ENCODE measurements at places on chromosomes 7 and 10.

- DNase-seq: no peak
Measured at GRCh38 chr10:109762555-109762954, 160.8 kb downstream of the XPNPEP1 start.

DNA sequence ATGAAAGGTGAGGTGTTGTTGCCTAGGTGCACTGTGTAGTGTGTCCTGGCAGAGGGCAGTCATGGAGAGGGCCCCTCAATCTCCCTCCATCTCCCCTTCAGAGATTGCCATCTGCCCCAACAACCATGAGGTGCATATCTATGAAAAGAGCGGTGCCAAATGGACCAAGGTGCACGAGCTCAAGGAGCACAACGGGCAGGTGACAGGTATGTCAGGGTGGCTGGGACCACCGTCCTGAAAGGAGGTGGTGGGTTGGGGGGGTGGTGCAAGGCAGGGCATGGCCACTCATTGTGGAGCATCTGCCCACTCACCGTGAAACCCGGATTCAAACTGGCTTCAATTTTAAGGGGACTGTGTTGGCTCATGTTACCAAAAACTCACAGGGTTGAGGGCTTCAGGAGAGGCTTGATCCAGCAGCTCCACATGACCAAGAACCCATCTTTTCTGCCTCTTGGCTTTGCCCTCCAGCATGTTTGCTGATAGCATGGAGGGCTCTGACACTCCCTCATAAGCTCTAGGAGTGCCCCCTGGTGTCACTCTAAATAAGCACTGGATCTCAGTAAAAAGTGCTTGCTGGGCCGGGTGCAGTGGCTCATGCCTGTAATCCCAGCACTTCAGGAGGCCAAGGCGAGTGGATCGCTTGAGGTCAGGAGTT lies 12.2 kb downstream of the ARPC1B start:
- DNase-seq: no peak

GRCh38 chr10:12902135-12902572 lies 99.4 kb downstream of the CCDC3 start:
- DNase-seq: peak; percentile 25

GRCh38 chr7:4713183-4713784 lies 31.2 kb downstream of the FOXK1 start:
- DNase-seq: peak; percentile 59

DNA sequence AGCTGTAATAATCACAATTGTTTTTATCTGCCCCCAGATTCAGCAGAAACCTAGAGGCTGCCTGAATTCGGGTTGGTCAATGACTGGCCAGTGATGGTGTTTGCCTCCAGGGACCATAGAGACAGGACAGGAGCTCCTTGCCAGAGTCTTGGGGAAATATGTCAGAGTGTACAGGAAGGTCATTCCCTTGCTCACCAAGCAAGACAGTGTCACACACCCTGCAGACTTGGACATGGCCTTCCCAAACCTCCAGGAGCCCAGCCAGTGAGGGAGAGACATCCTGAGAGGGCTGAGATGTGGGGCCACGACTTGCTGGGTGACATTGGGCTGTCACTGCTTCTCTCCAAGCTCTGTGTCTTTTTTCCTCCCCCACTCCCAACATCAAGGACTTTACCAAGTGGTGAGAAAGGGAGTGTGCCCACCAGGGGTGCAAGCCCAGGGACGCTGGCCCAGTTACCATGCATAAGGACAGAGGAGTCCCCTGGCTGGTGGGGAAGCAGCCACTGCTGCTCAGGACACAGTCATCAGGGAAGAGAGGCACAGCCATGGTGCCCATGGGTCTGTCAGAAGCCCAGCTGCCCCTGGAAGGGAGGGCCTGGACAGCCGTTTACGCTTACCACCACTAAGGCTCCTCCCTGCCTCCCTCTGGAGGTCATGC lies 25.3 kb upstream of the C10orf53 start:
- no peak for DNase-seq

DNA sequence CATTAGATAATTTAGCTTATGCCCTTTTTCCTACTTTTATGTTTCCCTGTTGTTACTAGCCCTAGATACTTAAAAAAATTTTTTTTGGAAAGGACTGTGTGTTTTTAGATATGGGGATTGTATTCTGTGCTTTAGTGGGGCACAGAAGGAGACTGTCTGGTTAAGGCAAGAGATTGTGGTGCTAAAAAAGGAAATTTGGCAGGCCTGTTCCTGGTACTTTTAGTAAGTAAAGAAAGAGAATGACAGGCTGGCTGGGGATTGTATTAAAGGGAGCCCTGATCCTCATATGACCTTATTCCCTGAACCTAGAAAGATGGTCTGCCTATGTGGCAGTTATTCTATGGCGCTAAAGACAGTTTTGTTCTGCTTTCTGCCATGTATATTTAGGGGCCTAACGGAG lies 74.8 kb downstream of the AUTS2 start:
- DNase-seq: no peak

DNA sequence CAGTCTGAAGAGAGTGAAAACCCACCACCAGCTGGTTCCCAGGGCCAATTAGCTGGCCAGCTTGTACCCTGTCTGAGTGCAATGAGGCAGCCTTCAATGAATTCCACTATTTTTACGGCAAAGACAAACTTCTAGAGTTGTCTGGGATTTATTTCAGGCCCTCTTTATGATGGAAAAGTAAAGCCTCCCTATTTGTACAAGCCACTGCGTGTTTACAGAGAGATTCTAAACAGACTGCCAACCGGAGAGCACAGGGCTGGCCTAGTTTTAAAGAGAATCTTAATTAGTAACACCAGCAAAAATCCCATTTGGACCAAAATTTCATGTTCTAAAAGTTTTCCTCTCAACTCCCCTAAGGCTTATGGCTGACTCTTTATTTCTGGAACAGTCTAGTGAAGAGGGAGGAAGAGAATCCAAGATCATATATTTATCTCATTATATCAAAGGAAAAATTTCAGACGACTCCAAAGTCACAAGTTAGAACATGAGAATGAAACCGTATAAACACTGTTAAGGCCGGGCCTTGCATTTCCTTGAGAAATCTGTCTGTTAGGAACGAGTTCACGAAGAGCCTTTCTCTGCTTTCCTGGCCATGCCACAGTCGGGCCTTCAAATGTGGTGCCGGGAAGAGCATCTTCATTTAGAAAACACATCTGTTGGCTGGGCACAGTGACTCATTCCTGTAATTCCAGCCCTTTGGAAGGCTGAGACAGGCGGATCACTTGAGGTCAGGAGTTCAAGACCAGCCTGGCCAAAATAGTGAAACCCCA lies 724.6 kb upstream of the NRP1 start:
- DNase-seq: no peak

DNA sequence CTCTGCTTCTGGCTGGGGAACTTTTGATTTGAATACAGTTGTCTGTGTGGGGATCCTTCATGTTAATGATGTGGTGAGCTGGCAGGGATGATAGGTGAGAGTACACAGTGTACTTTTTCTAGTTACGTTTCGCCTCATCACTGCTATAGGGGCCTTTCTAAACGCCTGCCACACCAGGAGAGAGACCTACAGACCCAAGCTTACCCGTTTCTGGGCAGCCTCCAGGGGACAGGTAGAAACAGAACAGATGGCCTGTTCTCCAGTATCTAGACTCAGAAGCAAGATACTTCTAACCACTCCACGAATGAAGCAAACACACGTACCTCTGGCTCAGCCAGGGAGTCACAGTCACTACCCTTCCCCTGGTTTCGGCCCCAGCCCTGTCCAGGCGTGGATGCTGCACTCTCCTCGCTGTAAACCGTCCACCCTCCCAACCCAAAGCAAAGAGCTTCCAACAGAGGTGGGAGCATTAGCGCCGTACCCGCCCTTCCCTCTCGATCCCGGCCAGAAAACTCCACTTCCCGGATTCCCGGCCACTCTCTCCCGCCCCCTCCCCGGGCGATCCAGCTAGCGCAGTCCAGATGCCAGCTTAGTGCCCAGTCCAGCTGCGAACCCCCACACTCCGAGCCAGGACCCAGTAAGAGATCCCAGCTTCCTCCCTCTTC lies 1.2 kb downstream of the CCDC6 start:
- DNase-seq: peak; percentile 16

DNA sequence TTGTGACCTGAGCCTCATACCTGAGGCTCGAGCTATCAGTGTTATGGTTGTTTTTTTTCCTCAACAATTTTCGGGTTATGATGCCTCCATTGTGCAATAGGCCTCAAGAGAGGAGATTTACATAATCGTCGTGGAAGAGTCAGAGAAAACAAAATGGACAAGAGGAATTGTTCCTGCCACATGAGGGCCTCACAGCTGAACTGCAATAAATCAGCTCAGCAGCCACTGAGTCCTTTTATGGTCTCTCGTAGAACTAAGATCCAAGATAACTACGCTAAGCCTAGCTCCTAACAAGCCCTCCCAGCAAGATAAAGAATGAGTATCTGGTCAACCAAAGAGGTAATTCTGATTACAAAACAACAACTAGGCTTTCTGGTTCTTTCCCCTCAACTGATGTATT lies 336.8 kb downstream of the WDR11 start:
- DNase-seq: no peak

GRCh38 chr10:35346248-35346647 lies 9.9 kb downstream of the CCNY start:
- no peak for DNase-seq

- DNase-seq: peak; percentile 68
Measured at GRCh38 chr7:156903232-156903909, 10.4 kb upstream of the LMBR1 start.

DNA sequence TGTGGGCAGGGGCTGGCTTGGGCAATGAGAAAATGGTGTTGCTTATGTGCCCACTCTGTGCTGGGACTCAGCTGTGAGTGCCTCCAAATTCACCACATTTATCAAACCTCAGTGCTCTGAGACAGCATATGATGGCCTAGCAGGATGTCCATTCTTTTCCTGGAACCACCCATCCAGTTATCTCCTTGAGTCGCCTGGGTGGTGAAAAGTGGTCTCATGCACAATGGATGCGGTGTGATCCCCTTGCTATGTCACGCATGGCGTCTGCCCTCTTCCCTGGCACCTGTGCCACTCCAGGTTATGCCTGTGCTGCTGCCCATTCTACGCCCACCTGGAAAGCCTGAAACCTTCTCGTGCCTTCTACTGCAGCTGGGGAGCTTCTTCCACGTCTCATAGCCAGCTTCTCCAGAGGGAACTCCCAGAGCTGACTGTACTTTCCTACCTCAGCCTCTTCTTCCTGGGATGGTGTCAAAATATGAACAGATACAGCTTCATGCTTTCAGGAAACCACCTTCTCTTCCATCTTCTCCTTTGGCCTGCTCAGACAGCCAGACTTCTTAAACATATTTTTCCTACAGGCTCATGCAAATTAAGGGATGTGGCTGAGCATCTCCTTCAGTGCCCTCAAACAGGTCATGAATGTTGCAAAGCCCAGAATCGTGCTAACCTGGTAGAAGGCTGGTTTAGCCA lies 147.3 kb downstream of the PFKFB3 start:
- no peak for DNase-seq

GRCh38 chr10:131635564-131636015 lies 265.2 kb upstream of the PPP2R2D start:
- no peak for DNase-seq

GRCh38 chr7:155753446-155753965 lies 58.8 kb downstream of the SHH start:
- DNase-seq: no peak

DNA sequence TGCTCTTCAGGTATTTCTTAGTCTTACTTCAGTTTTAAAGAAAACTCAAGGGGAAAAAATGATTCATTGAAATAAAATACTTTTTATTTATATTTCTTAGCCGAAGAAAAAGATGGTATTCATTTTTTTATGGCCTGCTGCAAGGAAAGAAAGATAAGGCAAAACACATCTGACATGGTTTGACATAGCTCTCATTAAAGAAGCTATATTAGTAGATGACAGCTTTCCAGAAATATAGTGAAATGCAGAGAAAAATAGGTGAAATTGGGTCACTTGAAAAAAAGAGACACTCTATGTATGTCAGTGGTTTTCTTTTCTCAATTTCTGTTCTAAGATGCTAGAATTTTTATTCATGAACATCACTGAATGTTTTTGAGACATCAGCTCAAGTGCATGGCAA lies 438.3 kb downstream of the PLXDC2 start:
- no peak for DNase-seq

DNA sequence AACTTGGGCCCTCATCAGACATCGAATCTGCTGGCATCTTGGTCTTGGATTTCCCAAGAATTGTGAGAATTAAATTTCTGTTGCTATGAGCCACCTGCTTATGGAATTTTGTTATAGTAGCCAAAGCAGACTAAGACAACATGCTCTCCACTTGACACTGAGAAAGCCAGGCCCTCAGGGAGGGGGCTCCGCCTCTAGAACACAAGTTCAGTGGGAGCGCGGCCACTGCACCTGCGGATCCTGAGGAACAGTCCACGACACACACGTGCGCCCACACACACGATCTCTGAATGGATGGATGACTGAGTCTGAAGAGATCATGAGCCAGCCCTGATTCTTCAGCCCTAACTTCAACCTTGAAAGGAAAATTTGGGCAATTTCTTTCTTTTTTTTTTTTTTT lies 73.7 kb downstream of the CTBP2 start:
- DNase-seq: no peak

GRCh38 chr10:74923556-74923955 lies 97.2 kb downstream of the KAT6B start:
- no peak for DNase-seq

GRCh38 chr7:84510505-84510904 lies 315.9 kb upstream of the SEMA3A start:
- peak; percentile 85 for DNase-seq

DNA sequence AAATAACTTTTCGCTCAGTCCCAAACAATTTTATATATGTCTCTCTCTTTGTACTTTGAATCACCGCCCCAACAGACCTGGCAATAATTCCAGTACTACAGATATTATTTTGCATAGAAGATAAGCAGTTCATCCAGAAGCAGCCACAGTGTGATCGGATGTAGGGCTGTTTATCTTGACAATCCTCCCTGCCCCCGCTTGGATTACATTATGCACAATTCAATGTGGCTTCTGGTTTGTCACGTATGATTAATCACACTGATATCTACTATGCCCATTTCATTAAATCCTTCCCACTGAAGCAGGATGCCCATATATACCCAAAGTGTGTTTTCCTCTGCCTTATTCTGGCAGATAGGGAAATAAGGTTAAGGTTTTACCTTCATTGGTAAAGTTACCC lies 115.2 kb downstream of the PDE1C start:
- peak; percentile 56 for DNase-seq

GRCh38 chr10:78579995-78580394 lies 488.8 kb upstream of the ZMIZ1 start:
- DNase-seq: peak; percentile 74

DNA sequence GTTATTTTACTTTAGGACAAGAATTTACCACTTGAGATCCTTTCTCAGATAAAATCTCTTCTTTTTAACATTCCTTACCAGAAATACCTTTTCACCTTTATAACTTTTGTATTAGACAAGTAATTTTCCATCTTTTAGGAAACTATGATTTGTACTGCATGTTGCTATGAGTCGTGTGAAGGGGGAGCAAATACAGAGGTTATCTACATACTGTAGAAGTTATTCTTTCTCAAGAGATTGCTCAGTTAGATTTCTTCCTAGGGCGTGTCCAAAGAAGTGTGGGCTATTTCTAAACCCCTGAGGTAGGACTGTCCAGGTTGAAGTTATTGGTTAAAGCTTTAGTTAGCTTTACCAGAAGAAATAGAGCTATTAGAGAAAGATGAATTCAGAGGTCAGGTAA lies 30.2 kb upstream of the ARHGAP12 start:
- no peak for DNase-seq

- no peak for DNase-seq
Measured at GRCh38 chr10:47025253-47025539, 114.0 kb downstream of the PTPN20 start.
